Immature natural killer cell (primary cell): ENCODE measurements at places on chromosomes 7 and 10. TPM values are rescaled to one million over a fixed set of nuclear protein-coding genes. Genes with fewer than 3 reads are reported as not detected.
A peak's percentile ranks its signal among the peaks of the same experiment; 100 is the strongest.

DNA sequence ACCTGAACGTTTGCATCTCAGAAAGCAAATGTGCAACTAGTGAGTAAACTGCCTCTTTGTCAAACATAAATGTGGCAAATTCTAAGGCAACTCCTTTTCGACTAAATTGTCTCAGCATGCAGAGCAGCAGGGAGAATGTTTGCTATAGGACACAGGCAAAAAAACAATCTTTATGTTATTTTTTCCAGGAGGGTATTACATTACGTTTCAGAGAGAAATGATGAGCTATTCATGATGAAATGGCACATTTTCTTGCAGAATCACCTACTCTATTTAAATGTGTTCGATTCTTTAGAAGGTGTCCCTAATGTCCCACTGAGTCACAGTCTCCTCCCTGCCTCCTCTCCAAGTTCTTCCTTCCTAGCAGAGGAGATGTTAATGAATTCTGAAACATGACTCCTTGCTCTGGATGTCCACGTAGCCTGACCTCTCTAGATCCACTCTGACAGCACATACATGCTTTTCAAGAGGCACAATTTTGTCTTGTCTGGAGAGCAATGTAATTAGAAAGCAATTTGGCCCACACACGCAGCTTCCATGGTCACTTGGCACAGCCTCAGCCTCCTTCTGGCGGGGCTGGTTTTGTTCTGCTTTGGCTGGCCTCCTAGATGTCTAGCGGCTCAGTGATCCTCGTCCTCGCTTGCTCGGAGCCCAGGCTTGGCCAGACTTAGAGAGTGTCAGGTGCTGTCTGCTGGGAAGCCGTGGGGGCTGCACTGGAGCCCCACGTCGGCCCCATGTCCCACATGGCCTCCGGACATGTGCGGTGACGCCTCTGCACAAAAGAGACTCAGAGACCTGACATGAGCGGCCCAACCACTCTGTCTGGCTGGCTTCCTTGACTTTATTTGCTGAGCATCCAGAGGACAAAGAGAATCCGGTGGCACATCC lies 125.7 kb upstream of the ZNF438 start:
- peaks cover 2% of the 10 kb centered on the region for H3K27me3 ChIP-seq
- no peaks in the 10 kb centered on the region for H3K36me3 ChIP-seq
- no peak overlapping the region for H3K27ac ChIP-seq
- no peaks in the 10 kb centered on the region for H3K4me1 ChIP-seq

- no peaks in the 10 kb centered on the region for H3K4me1 ChIP-seq
Measured at GRCh38 chr7:54090652-54091213, 451.4 kb upstream of the VSTM2A start.

DNA sequence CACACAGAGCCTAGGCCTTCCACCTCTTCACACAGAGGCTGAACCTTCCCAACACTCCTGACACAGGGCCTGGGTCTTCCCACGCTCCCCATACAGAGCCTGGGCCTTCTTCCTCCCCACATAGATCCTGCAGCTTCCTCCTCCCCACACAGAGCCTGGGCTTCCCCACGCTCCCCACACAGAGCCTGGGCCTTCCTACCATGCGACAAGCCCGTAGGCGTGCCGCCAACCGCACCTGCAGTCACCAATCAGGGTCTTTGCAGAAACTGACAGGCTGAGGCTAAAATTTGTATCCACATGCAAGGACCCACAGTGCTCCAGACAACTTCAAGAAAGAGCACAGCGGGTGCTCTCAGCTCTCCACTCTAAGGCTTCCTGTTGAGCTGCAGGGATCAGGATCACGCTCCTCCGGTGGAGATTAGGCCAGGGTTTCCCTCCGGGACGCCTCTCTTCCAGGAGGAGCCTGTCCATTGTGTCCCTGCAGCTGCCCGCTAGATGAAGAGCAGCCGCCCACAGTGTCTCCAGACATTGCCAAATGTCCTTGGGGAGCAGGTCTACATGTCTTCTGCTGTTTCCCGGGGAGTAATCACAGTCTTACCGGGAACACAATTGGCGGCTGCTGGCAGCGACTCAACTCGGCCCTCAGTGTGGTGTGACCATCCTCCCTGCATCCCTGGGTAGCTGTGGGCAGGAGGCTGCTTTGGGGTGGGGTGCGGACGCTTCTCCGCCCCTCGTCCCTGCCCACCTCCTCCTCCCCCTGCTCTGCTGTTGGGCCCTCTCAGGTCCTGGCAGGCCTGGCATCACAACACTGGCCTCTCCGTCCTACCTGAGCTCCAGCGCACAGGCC lies 9.7 kb downstream of the CFAP46 start:
- H3K4me3 ChIP-seq, result no peak overlapping the region
- no peak for DNase-seq
- H3K36me3 ChIP-seq, result no peaks in the 10 kb centered on the region
- no peaks in the 10 kb centered on the region for H3K27me3 ChIP-seq

GRCh38 chr7:130927062-130927461 lies 193.1 kb upstream of the KLF14 start:
- no peak for DNase-seq
- H3K4me3 ChIP-seq, result peak overlapping the region; percentile 37
- H3K27me3 ChIP-seq, result peaks cover 4% of the 10 kb centered on the region
- peaks cover 79% of the 10 kb centered on the region for H3K4me1 ChIP-seq

SNX10 gene
- polyA plus RNA-seq, result 51.8 TPM

C7orf57 gene
- not detected for polyA plus RNA-seq

GPR15LG gene
- polyA plus RNA-seq, result not detected
